Stimulated activated CD4-positive, alpha-beta T cell treated with anti-CD3 and anti-CD28 coated beads, Interleukin-4, amount 100 ng/mL, for 4 hours (primary cell): ENCODE measurements at places on chromosomes 3 and 15.

DNA sequence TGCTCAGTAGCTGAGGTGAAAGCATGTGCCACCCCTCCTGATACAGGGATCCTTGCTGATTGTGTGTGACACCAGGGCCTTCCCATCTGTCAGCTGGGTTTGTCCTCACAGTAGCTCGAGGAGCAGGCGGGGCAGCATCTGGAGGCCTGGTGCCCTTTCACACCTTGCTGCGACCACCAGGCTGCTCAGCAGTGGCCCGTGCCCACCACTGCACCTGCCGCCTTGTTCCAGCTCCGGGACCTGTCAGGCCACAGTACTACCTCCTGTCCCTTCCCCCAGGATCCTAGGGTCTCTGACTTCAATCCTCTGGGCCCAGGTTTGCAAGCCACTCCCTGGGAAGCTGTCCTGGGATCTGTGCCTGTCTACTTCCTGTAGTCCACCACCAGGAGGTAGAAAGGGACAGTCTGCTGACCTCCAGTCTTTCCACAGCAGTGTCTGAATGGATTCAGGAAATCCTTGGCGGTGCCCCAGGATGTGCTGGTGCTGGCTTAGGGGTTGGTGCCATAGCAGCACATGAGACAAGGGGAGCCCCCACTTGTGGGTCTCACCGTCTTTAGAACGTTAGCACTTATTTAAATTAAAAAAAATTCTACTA is 27.5 kb downstream of the APBA2 start:
- DNase-seq = no peak

GRCh38 chr3:108415661-108416060 is 94.7 kb downstream of the MYH15 start:
- no peak for DNase-seq

- DNase-seq = no peak
These were observed 1.8 kb upstream of the LAMB2 start for GRCh38 chr3:49134471-49135265.

DNA sequence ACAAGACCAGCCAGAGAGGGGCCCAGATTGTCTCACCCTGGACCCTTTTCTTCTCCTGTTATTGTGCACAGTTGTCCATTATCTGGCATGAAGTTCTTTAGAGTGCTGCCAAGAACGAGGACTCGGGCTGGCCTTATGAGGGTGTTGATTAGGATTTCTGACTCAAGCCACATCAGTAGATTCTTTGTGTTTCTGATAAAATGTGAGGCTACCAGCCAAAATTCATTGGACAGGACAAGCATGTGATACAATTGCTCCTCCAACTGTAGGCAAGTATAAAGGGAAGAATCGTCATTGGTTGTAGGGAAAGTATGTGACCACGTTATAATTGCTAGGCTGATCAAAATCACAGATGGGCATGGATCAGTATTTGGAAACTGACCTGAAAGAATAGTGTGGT is 99.2 kb upstream of the TMC3 start:
- DNase-seq = no peak
